Type B pancreatic cell (in vitro differentiated cells): ENCODE measurements at places on chromosomes 7 and 10. TPM values are rescaled to one million over a fixed set of nuclear protein-coding genes. Genes with fewer than 3 reads are reported as not detected.

VAX1 gene
- total RNA-seq, result 0.58 TPM in 1 of 2 replicates, not detected in the other

DNA sequence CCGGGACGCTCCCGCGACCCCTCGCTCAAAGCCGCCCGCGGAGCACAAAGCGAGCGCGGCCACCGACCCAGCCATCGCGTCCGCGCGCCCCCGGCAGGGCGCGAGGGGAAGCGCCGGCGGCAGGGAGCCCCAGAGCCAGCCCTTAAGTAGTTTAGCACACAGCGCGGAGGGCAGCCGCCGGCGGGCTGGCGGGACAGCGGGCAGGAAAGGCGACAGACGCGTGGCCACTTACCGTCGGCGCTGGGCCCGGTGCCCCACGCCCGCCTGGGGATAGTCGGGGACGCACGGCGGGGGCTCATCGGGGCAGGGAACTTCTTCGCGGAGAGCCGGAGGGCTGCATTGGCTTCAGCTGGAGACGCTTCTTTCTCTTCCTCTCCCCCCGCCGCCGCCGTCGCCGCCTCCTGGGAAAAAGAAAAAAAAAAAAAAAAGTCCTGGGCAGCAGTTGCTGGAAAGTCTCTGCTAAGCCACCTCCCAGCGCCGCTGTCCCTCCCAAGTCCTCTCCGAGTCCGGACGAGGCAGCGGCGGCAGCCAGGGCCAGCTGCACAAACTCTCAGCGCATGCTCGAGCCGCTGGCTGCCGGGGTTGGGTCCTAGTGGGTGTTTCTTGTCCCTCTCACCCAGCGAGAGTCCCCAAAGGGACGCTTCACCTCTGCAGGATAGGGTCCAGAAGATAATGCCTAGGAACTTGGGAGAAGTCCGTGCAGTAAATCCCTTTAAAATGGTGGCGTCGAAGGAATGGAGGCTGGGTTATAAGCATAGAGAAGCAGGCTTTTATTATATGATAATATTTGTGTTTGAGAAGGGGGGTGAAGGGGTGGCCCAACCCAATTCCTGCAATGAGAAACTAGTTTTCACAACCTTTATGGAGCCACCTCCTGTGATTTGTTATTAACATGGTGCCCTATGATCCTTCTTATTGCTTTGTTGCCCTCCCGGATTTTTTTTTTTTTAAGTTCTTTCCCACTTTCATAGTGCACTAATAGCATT is at the start of gene TSPAN12:
Gene TSPAN12 (minus strand): TSS at position 557 of the 986 bp plus-strand sequence. CDS start 1,381 bp downstream, outside the sequence.
- H3K4me1 ChIP-seq, result peaks cover 20% of the 10 kb centered on the region
- peak; percentile 86 for DNase-seq
- peak within 1 kb of the TSS; percentile 99 for H3K4me3 ChIP-seq
- peak within 1 kb of the TSS; percentile 96 for H3K27ac ChIP-seq
- H3K36me3 ChIP-seq, result peaks cover 4% of the 10 kb centered on the region

- peaks cover 18% of the 10 kb centered on the region for H3K4me1 ChIP-seq
- H3K27ac ChIP-seq, result no peak overlapping the region
- no peak for DNase-seq
Observed at GRCh38 chr10:61316676-61317265, 136.4 kb downstream of the TMEM26 start.

SLC18A2 gene
- total RNA-seq, result 1.8 and 2.7 TPM in 2 replicates
